ENCODE measurements at places on chromosomes 5 and 9.

GRCh38 chr5:168925160-168925559 lies 346.0 kb upstream of the PANK3 start:
- DNase-seq, result no peak

DNA sequence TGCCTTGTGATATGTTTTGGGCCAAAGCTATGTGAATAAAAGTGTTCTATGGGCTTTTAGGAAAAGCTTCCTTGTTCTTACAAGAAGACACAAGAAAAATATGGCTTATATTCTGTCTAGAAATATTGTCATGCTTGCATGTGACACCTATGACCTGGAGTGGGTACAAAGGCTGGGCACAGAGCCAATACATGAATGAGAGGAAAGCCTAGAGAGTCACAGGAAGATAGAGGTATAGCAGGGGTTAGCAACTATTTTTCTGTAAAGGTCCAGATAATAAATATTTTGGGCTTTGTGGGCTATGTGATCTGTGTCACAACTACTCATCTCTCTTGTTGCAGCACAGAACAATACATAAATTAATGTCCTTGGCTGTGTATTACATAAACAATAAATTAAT lies 196.6 kb upstream of the CD180 start:
- no peak for DNase-seq

- DNase-seq, result no peak
These were observed 38.0 kb downstream of the GADD45G start for GRCh38 chr9:89642789-89643188.

- no peak for DNase-seq
These were observed 23.3 kb downstream of the SGCD start for GRCh38 chr5:156350256-156350655.

DNA sequence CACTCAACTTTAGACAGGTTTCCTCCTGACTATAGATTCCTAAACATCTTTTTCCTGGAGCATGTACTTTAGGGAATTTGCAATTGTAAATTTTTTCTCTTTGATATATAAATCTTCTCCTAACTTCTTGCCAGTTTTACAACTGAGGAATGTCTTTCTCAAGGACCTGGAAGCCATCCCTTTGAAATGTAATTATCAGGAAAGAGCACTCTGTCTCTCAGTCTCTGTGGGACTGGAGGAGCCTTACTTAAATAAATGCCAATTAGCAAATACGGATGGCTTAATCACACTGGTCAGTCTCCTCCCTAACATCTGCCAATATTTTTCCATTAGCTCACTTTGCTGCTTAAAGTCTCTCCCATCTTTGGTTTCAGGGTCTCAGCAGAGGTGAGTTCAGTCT lies 344.3 kb upstream of the ARRDC3 start:
- DNase-seq, result no peak

- DNase-seq, result no peak
These were observed at the start of gene UAP1L1 for GRCh38 chr9:137077010-137077747. TSS of gene UAP1L1 (plus strand) at chr9:137077517. CDS start at chr9:137077533, 16 bp downstream.

- no peak for DNase-seq
These were observed 73.8 kb upstream of the SLC1A1 start for GRCh38 chr9:4416467-4416866.

GRCh38 chr5:151504006-151504405 lies 56.6 kb downstream of the SLC36A1 start:
- no peak for DNase-seq

DNA sequence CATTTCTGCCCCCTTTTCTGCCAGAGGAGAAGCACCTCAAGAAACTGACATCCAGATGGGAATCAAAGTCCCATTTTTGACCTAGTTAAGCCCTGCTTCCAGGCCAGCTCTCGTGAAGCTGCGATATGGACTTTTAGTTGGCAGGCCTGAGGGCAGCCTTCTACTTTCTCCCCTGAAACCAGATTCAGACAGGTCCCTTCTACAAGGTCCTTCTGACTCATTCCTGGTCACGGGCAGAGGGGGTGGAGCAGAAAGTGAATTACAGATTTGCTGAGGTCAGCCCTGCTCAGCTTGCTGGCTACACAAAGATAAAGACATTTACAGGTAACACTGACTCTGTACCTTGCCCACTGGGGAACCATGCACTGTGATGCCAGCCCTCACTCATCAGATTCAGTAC lies 52.8 kb upstream of the TUT7 start:
- DNase-seq, result no peak

- no peak for DNase-seq
These were observed 13.0 kb upstream of the PLPP1 start for GRCh38 chr5:55547781-55548180.

DNA sequence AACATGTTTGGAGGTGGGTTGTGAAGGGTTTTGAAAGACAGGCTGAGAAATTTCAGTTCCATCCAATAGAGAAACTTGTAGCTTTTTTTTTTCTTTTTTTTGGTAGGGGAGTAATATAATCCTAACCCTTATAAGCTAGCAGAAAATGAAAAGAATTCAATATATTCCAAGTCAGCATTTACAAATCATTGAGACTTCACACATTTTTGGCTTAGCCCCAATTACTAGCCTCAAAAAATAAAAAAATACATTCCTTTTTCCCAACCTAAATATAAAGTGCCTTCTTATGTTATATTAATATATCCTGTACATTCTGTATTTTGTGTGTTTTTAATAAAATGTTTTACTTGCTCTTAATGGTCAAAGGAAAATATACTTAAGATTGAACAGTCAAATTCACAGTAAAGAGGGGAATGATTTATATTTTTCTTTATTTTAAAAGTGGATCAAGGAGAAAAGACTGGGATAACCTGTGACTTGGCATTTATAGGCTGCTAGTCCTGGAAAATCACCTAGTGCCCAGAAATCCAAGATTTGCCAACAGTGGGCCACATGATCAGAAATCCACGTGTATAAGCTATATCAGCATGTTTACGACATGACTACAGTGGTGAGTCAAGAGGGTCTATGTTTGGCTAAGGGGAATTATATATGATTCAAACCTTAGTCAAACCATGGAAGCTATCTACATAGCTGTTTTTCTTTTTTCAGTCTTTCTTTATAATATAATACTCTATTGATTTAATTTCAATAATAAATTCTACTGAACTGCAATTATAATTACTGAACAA lies 14.5 kb downstream of the HACD4 start:
- DNase-seq, result peak; percentile 26

GRCh38 chr5:59035681-59036080 lies 452.8 kb downstream of the RAB3C start:
- no peak for DNase-seq

- DNase-seq, result no peak
These were observed 273.5 kb downstream of the ARRDC3 start for GRCh38 chr5:91109634-91110033.

- DNase-seq, result no peak
These were observed 39.1 kb upstream of the FLT4 start for GRCh38 chr5:180688330-180689070.

GRCh38 chr9:78542491-78543181 lies 245.7 kb downstream of the PSAT1 start:
- DNase-seq, result no peak

All from fibroblast of skin of left quadriceps (primary cell).